ENCODE measurements at places on chromosomes 4 and X. TPM values are rescaled to one million over a fixed set of nuclear protein-coding genes. Genes with fewer than 3 reads are reported as not detected.

Gene NPY2R
- total RNA-seq = not detected

DNA sequence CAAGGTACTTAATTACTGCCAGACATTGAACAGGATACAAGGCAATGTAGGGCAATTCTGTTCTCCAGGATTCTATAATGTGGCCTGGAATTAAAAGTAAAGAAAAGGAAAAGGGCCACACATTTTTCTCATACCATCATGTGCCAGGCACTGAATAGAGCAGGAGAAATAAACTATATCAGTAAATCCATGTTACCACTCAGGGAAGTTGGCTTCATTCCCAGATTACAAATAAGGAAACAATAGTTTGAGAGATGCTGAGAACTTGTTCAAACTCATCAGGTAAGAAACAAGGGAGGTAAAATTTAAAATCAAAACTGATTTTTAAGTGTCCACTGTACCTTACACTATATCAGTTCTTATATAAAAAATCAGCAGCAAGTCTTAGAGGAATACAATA lies 645.0 kb upstream of the ATOH1 start:
- peaks cover 23% of the 10 kb centered on the region for H3K4me1 ChIP-seq
- DNase-seq = peak; percentile 77
- H3K36me3 ChIP-seq = peaks cover 5% of the 10 kb centered on the region
- no peak overlapping the region for H3K4me3 ChIP-seq
- no peaks in the 10 kb centered on the region for H3K27me3 ChIP-seq
- peak overlapping the region; percentile 90 for H3K27ac ChIP-seq

Gene FDCSP
- total RNA-seq = not detected

- no peaks in the 10 kb centered on the region for H3K36me3 ChIP-seq
- H3K27ac ChIP-seq = no peak overlapping the region
- DNase-seq = peak; percentile 16
- no peak overlapping the region for H3K4me3 ChIP-seq
- no peaks in the 10 kb centered on the region for H3K4me1 ChIP-seq
- no peaks in the 10 kb centered on the region for H3K27me3 ChIP-seq
Measured at GRCh38 chr4:175385797-175386196, 426.3 kb downstream of the GPM6A start.

Gene ARAP2
- total RNA-seq = 12.0 TPM

DNA sequence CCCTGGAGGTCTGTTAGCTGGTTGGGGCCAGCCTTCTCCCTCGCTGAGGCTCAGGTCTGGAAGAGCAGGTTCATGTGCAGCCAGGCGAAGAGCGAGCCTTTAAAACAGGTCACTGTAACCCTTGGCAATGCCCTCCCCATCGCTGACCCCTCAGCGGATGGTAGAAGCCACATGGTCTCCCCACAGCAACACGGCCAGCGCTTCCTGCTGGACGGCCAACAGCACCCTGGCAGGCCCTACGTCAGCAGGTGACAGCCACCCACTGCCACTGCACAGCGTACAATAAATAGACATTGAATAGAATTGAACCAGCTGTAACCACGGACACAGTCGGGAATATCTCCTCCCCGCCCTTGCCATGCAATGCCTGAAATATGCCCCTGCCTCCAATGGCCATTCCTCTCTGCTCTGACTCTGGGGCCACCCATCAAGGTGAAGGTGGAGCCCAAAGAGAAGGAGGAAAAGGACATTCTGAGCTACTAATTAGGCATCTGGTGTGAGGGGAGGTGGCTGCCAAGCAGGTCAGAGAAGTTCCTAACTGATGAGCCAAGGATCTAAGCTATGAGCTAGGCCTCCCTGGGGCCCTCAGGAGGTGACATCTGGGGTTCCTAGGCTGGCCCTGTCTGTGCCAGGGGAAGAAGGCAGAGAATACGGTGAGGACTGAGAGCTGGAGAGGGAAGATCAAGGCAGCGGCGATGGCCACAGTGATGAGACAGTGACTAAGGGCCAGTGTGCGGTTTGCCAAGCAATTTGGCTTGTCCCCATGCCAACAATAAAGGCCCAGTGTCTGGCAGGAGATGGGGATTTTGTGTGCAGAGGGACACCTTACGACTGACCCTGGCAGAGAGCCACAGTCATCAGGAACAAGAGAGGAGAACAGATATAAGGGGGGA lies 202.3 kb downstream of the BCOR start:
- H3K4me1 ChIP-seq = peaks cover 39% of the 10 kb centered on the region
- H3K36me3 ChIP-seq = no peaks in the 10 kb centered on the region
- no peak overlapping the region for H3K4me3 ChIP-seq

Gene GPR119
- not detected for total RNA-seq

Measured in MCF 10A (cell line).